ENCODE measurements at places on chromosomes 7 and 10.

- DNase-seq = no peak
Observed at GRCh38 chr10:56178210-56178609, 182.8 kb downstream of the ZWINT start.

DNA sequence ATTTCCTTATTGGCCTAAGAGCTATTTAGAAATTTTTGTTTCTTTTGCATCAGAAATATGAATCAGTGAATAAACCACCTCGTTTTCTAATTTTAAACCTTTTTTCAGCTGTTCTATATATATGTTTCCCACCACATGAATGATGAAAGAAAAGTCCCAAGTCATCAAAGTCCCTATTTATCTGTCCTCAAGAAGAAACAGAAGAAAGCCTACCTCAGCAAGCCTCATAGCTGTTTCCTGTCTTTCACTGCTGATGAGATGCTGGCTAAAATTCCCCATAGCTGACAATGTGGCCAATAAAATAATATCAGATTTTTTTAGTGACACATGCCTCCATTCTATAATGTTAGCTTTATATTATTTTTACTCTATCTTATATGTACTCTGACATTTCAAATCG lies 54.2 kb downstream of the SEC61G start:
- no peak for DNase-seq

- DNase-seq = no peak
Observed at GRCh38 chr7:56079450-56080185, 13.1 kb downstream of the PHKG1 start.

DNA sequence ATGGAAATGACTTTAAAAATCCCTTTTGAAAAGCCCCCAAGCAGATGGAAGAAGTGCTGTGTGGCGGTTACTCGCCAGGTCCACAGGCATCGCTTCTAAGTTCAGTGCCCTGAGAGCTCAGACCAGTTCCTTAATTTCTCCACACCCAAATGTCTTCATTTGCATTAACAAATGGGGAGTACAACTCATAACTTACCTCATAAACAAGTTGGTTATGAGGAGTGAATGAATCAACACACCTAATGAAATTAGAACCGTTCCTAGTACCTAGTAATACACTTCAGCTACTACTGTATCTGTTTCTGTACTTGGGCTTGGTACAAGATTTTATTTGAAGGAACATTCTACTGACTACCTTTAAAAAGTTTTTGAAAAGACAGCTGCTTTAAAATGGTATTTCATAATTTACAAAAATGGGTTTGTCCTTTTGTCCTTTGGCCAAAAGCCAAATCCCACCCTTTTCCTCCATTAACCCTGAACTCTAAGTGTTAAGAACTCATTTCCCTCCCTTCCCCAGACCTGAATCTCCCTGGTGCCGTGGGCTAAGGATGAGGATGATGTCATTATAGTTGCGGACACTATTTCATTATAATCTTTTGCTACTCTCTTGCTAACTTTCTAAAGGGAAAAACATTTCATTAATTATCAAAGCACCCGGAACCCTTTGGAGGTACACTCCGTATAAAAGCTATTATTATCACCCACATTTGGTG lies 221.5 kb upstream of the CELF2 start:
- DNase-seq = no peak

GRCh38 chr7:22564511-22565045 lies 64.6 kb upstream of the STEAP1B start:
- no peak for DNase-seq

- DNase-seq = no peak
Observed at GRCh38 chr7:1395211-1396070, 63.8 kb downstream of the MICALL2 start.
